ENCODE measurements at places on chromosomes 1 and 21.

- no peak for DNase-seq
Measured at GRCh38 chr1:80987106-80987505, 813.6 kb upstream of the ADGRL2 start.

DNA sequence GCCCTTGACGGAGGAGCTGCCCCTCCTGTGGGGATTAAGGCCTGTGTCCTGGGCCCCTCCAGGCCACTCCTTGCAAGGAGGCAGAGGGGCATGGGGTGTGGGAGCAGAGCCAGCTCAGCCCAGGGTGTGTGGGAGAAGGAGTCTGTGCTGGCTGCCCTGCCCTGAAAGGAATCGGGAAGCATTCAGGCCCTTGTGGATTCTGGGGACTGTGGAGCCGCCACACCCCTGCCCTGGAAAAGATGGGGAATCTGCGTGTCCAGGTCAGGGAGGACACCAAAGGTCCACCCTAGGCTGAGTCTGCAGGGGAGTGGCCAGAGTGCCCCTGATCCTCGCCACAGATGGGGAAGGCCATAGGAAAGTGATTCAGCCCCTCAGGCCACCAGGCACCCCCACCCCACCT is 16.5 kb upstream of the PRDM16 start:
- no peak for DNase-seq

DNA sequence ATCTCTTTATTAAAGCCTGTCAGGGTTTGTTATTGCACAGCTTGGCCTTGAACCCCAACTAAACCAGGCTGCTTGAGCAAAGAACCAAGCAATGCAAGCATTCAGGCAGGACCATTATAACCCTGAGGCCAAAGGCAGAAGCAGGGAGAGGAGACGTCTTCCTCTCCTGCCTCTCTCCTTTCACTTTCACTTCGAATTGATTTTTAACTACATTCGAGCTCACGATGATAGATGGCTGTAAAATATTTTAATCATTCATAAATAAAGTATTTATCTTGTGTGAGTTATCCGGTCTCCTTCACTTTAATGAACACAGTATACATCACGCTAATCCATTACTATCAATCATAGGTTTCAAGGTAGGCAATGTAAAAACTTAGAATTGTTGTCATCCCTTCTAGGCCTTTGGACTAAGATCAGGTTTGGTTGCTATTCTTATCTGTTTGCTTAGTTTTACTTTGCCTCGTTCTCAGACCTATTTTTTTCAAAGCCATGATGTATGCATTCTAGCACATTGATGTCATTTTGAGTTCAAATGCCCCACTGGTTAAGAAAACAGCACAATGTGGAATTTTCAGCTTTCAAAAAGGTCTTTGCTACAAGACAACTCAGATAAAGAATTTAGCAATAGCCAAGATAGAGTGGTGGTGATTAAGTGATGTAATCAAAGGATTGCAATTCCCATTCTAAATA is 480.2 kb upstream of the RUNX1 start:
- no peak for DNase-seq

- DNase-seq, result no peak
Measured at GRCh38 chr1:59332983-59333382, 36.1 kb downstream of the FGGY start.

- DNase-seq, result no peak
Measured at GRCh38 chr1:70864302-70864701, 183.3 kb downstream of the PTGER3 start.

DNA sequence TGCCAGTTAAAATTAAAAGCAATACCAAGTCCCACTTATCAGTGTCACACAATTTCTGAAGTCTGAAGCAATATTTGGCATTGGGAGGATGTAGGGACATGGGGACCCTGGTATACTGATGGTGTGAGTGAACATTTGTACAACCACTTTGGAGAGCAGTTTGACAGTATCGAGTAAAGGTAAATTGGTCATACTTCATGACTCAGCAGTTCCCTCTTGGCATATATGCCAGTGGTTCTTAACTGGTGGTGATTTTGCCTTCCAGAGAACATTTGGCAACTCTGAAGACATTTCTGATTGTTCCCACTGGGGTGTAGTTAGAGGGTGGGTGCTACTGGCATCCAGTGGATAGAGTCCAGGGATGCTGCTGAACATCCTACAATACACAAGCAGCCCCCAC is 19.7 kb downstream of the FMOD start:
- no peak for DNase-seq

- no peak for DNase-seq
Measured at GRCh38 chr1:75785320-75785982, 605 bp upstream of the RABGGTB start.

DNA sequence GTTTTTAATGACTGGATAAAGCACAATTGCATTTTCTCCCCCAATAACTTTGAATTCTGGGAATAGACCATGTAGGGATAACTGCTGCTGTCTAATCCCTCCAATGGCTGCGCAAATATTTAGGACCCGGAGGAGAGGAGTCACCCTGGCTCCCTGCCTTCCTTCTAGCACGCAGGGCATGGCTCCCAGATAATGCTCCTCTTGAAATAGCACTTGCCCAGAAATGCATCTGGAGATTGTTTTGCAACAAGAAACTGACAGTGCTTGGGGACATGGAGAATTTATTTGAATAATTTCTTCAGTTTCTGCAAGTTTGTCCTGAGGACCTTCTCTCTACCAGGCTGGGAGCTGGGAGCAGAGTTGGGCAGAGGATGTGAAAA is 83.5 kb downstream of the MAN1C1 start:
- DNase-seq, result peak; percentile 81

GRCh38 chr1:6419397-6419803 is 319 bp downstream of the HES2 start:
- no peak for DNase-seq

GRCh38 chr21:29245104-29245643 is 53.5 kb upstream of the BACH1 start:
- DNase-seq, result no peak

GRCh38 chr21:31659536-31660258 is at the start of gene SOD1:
Gene SOD1 (plus strand): TSS chr21:31659693. CDS start chr21:31659770, 77 bp downstream.
- peak; percentile 88 for DNase-seq

DNA sequence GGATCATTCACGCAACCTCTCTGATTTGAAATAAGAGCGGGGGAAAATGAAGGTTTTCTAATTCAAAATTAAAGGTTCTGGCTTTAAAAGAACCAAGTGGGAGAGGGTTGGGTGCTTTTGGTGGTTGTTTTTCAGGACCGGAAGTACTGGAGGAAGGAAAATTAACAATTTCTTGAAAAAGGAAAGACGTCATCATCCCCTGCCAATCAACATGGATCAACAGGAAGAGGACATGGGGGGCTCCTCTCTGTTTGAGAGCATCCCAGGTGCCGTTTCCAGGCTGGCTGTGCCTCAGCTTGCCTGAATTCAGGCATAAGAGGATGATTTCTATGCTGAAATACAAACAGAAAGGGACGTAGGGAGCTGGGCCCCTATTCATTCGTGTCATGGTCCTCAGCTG is 21.6 kb upstream of the NID1 start:
- DNase-seq, result no peak

DNA sequence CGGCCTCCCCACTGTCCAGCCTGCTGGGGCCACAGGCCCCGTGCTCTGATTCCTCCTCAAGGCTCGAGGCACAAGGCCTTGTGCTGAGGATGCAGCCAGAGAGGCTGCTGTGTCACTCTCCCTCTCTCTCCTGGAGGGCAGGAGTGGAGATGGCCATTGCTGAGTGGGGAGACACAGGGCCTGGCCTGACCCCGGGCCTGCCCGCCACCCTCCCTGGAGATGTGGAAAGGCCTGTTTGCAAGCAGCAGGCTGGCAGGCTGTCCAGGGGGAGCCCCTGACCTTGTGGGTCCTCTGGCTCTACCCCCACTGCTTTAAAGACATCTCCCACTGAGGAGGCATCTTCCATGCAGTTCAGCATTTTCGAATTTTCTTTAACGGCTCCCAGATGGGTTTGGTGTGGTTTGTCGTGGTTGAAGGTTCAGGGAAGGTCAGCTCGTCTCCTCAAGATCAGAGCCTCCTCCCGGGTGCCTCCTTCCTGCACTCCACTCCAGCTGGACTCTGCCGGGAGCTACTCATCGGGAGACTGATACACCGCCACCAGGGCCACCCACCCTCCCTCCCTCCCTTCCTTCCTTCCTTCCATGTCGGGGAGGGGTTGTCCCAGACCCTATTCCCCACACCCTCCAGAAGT is 69.1 kb downstream of the SPSB1 start:
- DNase-seq, result no peak

DNA sequence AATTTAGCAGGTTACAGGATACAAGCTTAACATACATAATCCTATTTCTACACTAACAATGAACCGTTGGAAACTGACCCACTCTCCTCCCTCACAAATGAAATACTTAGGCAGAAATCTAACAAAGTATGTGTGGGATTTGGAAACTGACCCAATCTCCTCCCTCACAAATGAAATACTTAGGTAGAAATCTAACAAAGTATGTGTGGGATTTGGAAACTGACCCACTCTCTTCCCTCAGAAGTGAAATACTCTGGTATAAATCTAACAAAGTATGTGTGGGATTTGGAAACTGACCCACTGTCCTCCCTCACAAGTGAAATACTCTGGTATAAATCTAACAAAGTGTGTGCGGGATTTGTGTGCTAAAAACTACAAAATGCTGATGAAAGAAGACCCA is 60.3 kb downstream of the TRAF5 start:
- DNase-seq, result no peak

- no peak for DNase-seq
Measured at GRCh38 chr1:222454782-222455181, 93.1 kb downstream of the HHIPL2 start.

DNA sequence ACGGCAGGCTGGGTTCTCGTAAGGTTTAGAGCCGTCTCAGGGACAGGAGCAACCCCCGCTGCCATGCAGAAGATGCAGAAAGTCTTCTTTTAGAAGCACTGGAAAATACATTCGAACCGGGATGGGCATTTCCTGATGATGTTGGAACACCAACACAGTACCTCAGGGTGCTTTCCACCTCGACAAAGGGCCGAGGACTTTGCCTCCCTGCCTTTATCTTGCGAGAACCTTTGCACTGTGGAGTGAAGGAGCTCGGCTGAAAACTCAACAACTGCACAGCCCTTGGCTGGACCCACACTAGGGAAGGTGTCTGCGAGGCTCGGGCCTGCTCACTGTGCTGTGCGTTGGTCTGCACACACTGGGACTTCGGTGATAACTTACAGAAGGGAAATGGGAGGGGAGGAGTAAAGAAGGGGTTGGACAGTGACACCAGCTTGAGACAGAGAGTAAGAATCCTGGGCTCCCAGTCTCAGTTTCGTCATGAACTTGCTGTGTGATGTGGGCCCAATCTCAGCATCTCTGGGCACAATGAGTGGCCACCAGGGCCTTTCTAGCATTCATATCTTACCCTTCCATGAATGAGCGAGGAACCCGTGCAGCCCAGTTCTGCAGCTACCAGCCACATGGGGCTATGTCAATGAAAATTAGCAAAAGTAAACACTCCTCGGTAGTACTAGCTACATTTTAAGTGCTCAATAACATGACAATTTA is 18.2 kb downstream of the RCAN1 start:
- no peak for DNase-seq

- no peak for DNase-seq
Measured at GRCh38 chr1:210222340-210223006, 10.1 kb upstream of the SERTAD4 start.

GRCh38 chr1:175394739-175395138 is 202.2 kb upstream of the KIAA0040 start:
- no peak for DNase-seq

DNA sequence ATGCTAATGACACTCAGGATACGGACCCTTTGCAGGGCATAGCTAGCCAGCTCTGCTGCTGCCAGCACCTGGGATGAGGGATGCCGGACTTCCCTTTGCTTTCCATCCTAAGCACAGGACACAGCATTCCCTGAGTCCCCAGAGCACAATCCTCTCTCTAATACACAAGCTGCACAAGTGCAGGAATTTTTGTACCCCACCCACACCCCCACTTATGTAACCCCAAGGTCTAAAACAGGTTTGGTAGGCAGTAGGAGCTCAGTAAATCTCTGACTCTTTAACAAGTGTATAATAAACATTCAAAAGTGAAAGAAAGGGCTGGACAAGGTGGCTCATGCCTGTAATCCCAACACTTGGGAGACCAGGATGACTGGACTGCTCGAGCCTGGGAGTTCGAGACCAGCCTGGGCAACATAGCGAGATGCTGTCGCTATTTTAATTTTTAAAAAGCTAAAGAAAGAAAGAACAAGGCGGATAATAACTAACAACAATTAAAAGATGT is 42.2 kb upstream of the IGSF3 start:
- no peak for DNase-seq

GRCh38 chr1:193850745-193851144 is 664.3 kb upstream of the B3GALT2 start:
- peak; percentile 42 for DNase-seq

Measured in NCI-H446 treated with DMSO at 0.1 percent for 48 hours (cell line).